ENCODE measurements at places on chromosomes 7 and 10.

DNA sequence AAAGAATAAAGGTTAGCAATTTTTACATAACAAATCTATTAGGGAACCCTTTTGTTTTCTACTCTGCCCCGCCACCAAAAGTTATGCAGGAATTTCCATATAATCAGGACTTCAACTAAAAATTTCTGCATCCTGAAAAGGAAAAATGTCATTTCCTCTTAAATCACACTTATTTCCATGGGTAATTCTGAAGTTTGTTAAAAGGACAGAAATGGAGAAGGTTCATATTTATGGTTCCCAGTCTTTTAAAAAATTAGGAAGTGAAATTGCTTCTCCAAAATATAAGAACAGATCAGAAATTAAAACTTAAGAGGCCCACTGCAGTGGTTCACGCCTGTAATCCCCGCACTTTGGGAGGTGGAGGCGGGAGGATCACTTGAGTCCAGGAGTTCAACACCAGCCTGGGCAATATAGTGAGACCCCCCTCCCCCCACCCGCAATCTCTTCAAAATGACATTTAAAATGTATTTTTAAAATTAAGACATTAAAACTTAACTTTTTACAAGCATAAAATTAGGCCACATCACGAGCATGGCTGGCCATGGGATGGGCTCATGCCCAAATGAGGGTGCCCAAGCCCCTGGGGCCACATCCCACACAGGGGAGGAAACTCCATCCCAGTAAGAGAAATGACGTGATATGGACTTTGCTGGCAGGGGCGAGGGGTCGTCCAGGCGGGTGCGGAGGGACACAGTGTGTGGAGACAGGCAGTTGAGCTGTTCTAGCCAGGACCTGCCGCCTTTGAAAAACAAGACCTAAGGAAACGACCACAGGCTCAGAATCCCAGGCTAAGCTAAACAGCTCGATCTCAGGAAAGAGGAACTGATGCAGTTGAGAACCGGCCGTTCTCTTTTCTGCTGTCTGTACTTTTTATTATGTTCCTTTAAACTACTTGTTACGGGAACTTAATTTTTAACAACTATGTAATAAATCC, 51.3 kb upstream of the NFE2L3 start:
- DNase-seq: no peak

GRCh38 chr7:159026271-159027055, 118.2 kb downstream of the VIPR2 start:
- no peak for DNase-seq

DNA sequence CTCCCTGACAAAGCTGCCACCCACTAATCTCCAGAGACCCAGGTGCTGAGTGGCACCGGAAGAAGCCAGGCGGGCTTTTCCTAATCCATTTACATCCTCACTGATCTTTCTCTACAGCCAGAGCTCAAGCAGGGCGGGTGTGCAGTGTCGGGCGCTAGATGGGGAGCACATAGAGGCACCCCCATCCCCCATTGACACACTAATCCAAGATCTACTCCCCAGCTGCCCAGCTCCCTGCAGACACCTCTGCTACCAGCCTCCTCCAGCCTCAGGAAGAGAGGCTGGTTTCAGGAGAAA, 22.2 kb downstream of the FRMPD2 start:
- no peak for DNase-seq

GRCh38 chr7:143455942-143456341, 12.7 kb downstream of the TAS2R60 start:
- DNase-seq: no peak

DNA sequence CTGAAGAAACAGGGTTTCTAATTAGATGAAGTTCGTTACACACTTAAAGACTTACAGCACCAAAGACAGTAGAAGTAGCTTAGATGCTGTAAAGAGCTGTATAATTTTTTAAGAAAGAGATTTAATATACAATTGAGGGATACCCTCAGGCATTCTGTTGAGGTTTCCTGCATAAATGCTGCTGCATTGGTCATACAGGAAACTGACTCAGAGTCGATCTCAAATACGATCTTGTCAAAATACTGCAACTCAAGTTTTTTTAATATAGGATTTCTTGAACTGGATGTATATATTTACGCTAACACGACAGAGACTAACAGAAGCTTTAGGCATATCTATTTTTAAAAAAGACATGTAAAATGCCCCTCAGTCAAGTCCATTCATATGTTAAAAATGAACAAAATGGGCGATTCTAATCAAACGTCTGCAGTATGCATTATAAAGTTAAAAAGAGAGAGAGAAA, 2.4 kb upstream of the ARID5B start:
- no peak for DNase-seq

DNA sequence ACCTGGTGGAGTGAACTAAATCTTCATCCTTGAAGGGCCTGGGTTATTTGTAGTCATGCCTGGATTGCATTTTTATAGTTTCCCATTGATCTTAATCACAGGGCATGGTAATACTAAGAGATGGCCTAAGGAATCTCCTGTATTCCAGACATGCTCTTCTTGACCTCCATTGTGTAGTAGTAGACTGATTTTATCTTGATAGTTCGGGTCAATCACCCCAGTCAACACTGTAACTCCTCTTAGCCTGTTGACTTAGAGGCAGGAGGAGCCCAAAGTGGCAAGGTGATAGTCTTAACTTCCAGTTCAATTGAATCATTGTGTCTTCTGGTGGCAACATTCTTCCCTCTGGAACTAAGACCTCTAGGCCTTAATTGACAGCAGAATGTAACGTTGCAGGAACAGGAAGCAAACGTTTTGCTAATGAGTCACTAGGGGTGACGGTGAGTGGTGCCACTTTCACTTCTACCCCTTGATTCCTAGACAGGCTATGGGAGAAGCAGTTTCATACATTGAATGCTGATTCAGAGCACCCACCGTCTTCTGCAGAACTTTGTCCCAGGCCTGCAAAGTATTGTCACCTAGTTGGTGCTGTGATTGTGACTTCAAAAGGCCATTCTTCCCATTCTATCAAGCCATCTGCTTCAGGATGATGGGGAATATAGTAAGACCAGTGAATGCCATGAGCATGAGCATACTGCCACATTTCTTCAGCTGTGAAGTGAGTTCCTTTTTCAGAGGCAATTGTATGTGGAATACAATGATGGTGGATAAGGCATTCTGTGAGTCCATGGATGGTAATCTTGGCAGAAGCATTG, 24.0 kb upstream of the PAPSS2 start:
- no peak for DNase-seq

DNA sequence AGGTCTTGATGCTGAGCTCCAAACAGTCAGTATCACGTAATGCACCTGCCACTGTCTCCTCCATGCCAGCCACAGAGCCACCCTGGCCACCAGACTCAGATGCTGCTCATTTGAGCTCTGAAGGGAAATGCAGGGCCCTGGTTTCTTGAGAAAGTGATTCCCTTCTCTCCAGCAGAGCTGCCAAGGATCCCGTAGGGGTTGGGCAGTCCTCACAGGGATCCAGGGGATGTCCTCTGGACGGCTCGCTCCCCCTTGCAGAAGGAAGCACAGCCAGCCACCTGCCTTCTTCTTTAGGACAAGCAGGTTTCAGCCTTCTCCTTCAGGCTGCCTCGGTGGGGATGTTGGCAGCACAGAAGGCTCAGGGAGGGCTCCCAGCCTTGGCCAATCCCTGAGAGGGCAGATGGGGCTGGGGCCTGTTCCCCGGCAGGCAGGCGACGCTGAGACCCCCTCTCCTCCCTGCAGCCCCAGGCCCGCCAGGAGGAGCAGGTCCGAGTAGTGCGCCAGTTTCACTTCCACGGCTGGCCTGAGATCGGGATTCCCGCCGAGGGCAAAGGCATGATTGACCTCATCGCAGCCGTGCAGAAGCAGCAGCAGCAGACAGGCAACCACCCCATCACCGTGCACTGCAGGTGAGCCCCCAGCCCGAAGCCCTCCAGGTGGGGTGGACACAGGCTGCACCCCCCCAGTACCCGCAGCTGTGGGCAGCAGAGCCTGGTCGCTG, 48.9 kb downstream of the MKI67 start:
- no peak for DNase-seq

DNA sequence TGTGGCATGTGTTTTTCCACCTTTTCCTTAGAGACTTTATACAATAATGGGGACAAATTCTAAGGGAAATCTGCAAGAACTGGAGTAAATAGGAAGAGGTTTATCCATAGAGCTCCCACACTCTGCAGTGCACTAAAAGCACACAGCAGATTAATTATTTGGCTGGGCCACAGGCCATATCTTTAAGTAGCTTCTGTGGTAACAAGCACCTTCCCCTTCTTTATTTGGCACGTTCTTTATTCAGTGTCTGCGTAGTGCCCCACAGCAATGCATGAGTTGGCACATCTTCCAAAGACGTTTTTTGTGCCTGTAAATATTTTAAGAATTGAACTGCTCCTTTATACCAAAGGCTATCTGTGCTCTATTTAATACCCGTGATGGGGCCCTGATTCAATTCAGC, 104.9 kb upstream of the MBL2 start:
- no peak for DNase-seq

DNA sequence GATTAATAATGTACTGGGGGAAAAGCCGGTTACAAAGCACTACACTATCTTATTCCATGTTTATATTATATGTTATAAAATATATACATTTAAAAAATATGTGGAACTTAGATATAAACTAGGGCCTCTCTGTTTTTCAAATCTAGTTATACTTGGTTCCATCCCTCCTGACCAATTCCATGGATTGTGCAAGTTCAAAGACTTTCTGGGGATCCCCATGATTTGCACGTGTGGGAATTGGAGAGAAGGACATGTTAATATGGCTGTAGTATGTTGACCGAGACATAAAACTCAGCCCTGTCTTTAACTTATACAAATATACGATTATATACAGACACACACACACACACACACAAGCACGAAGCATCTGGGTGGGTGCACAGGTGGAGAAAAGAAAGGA, 18.8 kb upstream of the ECHDC3 start:
- DNase-seq: no peak

GRCh38 chr10:131300508-131300907, 11.0 kb downstream of the TCERG1L start:
- no peak for DNase-seq

- no peak for DNase-seq
These were observed 25.9 kb downstream of the CYP2W1 start for GRCh38 chr7:1008733-1009363.

DNA sequence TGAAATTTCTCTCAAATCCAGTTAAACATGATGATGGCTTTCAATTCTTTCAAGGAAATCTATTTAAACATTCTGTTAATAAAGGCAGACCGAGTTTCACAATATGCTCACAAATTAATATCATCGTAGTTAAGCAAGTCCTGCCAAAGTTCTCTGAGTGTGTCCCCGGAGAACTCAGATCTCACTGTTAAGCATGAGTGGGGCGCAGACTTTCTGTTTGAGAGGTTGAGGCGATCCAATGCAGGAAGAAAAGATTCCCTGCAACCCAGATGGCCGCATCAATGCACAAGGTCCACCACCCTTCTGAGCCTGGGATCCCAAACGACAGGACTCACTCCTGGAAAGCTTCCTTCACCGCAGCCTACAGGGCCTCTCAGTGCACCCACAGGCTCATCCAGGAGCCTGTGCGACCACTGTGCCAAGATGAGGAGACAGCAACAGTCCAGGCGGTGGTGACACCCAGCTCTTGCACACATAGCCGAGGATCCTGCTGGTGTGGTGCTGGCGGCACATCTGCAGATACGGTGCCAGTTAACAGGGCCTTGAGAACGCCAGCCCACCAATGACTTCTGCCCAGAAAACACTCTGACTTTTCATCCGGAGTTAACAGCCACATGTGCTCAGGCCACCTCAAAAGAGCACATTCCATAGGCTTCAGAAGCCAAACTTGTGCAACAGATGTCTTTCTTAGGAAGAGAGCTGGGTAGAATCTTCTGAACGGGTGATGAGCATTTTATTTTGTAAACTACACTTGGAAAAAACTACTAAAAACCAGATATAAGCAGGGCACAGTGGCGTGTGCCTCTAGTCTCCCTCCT, 102.1 kb downstream of the ZRANB1 start:
- no peak for DNase-seq

GRCh38 chr7:157445246-157445955, 108.6 kb downstream of the DNAJB6 start:
- DNase-seq: no peak

DNA sequence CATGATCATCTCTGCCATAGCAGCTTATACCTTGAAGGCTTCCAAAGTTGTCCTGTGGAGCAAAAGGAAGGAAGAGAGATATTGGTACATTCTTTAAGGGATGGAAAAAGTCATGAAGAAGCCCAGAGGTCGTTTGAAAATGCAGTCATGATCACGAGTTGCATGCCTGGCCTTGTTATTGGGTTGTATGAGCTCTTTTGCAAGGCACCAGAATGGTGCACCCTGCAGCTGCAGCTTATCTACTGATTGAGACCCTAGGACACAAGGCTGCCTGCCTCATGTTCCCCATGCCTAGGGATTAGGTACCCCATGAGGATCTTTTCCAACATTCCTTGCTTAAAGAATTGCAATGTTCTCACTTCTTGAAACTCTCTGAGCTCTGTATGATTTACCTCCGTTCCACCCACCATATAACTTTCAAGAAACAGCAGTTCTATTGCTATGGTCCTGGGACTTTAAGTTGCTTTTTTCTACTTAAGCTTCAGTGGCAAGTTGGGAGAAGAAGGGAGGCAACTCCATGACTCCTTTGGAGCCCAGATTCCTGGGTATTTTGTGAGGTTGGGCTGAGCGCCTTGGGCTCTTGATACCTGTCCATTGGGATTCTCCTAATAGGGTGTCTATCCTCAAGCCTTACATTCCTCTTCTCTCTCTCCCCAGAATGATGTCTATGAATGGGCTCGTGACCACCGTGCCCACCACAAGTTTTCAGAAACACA, 6.9 kb downstream of the SCD start:
- no peak for DNase-seq

GRCh38 chr7:142890874-142891485, 5.4 kb upstream of the TRPV6 start:
- DNase-seq: no peak

- no peak for DNase-seq
These were observed 69.2 kb downstream of the CNTNAP2 start for GRCh38 chr7:146185844-146186243.

GRCh38 chr10:125200396-125200795, 40.0 kb upstream of the CTBP2 start:
- no peak for DNase-seq

GRCh38 chr10:48649349-48649944, 35.2 kb upstream of the WDFY4 start:
- no peak for DNase-seq

- DNase-seq: no peak
These were observed 75.1 kb downstream of the GRK5 start for GRCh38 chr10:119282446-119282845.

- no peak for DNase-seq
These were observed 26.3 kb downstream of the WBP1L start for GRCh38 chr10:102770108-102770482.

- DNase-seq: no peak
These were observed 145.5 kb upstream of the PDE1C start for GRCh38 chr7:32215697-32216096.

- no peak for DNase-seq
These were observed 55.9 kb downstream of the FAM241B start for GRCh38 chr10:69685802-69686585.

GRCh38 chr7:134693256-134693655, 46.6 kb downstream of the BPGM start:
- no peak for DNase-seq

GRCh38 chr10:77892021-77892739, 34.4 kb downstream of the DLG5 start:
- no peak for DNase-seq

- DNase-seq: no peak
These were observed 10.1 kb upstream of the EGR2 start for GRCh38 chr10:62826273-62826672.

- no peak for DNase-seq
These were observed 44.4 kb downstream of the JAKMIP3 start for GRCh38 chr10:132110111-132110521.

GRCh38 chr10:32131388-32131787, 75.2 kb upstream of the KIF5B start:
- no peak for DNase-seq

GRCh38 chr10:98404571-98405359, 10.2 kb downstream of the PYROXD2 start:
- DNase-seq: no peak
